ENCODE measurements at places on chromosomes 5 and 9.

- DNase-seq = no peak
Observed at GRCh38 chr9:72489986-72490385, 31.4 kb upstream of the TMC1 start.

GRCh38 chr5:19018822-19019221 is 969.2 kb downstream of the CDH18 start:
- DNase-seq = no peak

DNA sequence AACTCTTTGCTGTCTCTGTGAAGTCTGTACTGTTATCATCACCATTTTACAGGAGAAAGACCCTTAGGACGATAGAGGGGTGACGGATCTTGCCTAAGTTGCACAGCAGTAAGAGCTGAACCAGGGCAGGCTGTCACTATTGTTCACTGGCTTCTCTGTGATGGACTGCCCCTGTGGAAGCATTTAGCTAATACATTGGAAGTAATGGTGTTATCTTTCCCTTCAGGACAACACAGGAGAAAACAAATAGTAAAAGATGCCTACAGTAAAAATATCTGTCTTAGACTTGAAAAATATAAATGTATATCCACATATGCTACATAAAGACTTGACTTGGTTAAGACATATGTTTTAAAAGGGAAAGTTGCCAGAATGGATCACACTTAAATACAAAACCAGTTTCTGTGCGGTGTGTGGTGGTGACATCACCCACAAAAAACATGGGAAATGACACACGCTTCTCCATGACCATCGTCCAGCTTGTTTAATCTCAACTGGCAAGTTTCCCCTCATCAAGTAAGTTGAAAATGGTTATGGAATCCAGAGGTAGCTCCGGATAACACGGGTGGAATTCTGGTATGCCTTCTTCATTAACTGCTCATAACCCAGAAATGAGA is 351.8 kb downstream of the EBF1 start:
- no peak for DNase-seq

- DNase-seq = no peak
Observed at GRCh38 chr9:92986176-92987119, 39.1 kb downstream of the FGD3 start.

GRCh38 chr9:126842220-126842842 is 18.1 kb upstream of the ZBTB34 start:
- DNase-seq = no peak

GRCh38 chr5:55176176-55176818 is 3.3 kb upstream of the CDC20B start:
- no peak for DNase-seq

GRCh38 chr9:1319436-1319835 is 269.3 kb downstream of the DMRT2 start:
- no peak for DNase-seq

GRCh38 chr5:9733486-9733885 is 103.3 kb upstream of the TAS2R1 start:
- no peak for DNase-seq

DNA sequence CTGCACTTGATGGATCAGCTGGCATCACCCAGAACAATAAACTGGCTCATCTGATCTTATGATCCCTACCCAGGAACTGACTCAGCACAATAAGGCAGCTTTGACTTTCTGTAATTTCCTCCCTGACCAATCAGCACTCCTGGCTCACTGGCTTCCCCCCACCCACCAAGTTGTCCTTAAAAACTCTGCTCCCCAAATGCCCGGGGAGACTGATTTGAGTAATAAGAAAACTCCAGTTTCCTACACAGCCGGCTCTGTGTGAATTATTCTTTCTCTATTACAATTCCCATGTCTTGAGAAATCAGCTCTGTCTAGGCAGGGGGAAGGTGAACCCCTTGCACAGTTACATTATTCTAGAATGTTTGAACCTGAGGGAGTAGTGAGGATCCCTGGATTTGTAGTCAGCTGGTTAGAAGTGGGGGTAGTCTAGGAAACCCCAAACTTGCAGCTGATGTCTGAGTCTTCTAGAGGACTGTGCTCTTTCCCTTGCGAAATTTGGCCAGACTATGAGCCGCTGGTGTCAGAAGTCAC is 111.7 kb upstream of the NEK6 start:
- no peak for DNase-seq

- no peak for DNase-seq
Observed at GRCh38 chr9:95383185-95383676, 65.7 kb upstream of the FANCC start.

DNA sequence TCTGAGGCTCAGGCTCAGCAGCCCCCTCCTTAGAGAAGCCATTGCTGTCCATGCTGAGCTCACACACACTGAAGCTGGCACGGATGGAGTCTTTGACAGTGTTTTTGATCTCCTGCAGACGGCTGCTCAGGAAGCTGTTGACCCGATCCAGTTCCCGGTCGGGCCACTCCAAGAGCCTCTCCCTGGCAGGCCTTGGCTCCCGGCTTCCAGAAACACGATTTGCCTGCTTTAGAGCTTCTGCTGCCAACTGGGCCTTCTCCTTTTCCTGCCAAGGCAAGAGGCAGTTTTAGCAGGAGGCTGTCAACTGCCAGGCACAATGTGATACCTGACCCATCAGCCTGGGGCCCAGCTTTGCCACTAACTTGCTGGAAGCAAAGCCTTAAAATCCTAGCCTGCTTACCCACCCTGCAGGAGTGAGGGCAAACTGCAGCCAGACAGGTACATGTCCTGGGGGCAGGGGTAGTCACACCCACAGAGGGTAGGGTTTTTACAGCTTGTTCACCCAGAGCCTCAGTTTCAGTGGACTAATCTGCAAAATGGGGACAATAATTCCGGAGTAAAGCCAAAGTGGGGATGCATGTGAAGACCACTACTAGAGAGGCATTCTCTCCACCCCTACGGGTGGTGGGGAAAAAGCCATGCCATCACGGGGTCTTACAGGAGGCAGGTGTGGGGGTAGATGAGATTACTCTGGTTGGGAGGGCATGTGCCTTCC is 8.3 kb upstream of the DDX41 start:
- DNase-seq = no peak

GRCh38 chr9:121698627-121699570 is 47.5 kb downstream of the DAB2IP start:
- no peak for DNase-seq

GRCh38 chr5:83026516-83026915 is 50.7 kb downstream of the TMEM167A start:
- DNase-seq = no peak
